ENCODE measurements at places on chromosomes 11 and 22. TPM values are rescaled to one million over a fixed set of nuclear protein-coding genes. Genes with fewer than 3 reads are reported as not detected.

HSCB gene
- 11.6 TPM for total RNA-seq

F2 gene
- total RNA-seq: not detected

TYR gene
- total RNA-seq: not detected

CNGA4 gene
- 0.22 TPM for total RNA-seq

CREB3L1 gene
- 83.1 TPM for total RNA-seq

COMMD9 gene
- 52.5 TPM for total RNA-seq

TEAD1 gene
- total RNA-seq: 135 TPM

SMDT1 gene
- total RNA-seq: 54.1 TPM

KRTAP5-4 gene
- not detected for total RNA-seq

AQP11 gene
- 1.6 TPM for total RNA-seq

LRRN4CL gene
- total RNA-seq: 0.21 TPM

HOATZ gene
- total RNA-seq: not detected

ANO3 gene
- total RNA-seq: not detected

INS gene
- not detected for total RNA-seq

TMEM225 gene
- not detected for total RNA-seq

OR4A16 gene
- not detected for total RNA-seq

TLCD5 gene
- 8.8 TPM for total RNA-seq

AMOTL1 gene
- 70.2 TPM for total RNA-seq

TRPM5 gene
- total RNA-seq: not detected

PRSS23 gene
- total RNA-seq: 742 TPM

OR2AG2 gene
- not detected for total RNA-seq

All from chondrocyte (in vitro differentiated cells).